NCI-H1092 treated with DMSO at 0.1 percent for 48 hours (cell line): ENCODE measurements at places on chromosomes 7 and 10.
A peak's percentile ranks its signal among the peaks of the same experiment; 100 is the strongest.

- DNase-seq, result peak; percentile 80
Measured at GRCh38 chr7:16071246-16071857, 350.0 kb downstream of the CRPPA start.

- no peak for DNase-seq
Measured at GRCh38 chr7:21722371-21722770, 179.5 kb downstream of the DNAH11 start.

GRCh38 chr7:20268824-20269223 lies 51.6 kb upstream of the MACC1 start:
- DNase-seq, result no peak

DNA sequence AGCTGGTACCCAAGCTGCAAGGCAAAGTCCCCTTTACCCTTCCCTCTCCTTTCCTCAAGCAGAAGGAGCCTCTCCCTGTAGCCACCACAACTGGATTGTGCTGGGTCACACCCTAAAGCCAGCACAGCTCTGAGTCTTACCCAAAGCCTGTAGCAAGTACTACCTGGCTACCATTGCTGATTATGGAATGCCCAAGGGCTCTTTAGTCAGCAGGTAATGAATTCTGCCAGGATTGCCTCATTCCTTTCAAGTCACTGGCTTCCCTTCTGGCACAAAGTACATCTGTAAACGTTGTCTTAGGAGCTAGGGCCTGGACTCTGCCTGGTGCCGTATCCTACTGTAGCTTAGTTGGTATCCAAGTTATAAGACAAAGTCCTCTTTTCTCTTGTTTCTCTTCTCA lies 52.0 kb downstream of the FAS start:
- DNase-seq, result no peak

DNA sequence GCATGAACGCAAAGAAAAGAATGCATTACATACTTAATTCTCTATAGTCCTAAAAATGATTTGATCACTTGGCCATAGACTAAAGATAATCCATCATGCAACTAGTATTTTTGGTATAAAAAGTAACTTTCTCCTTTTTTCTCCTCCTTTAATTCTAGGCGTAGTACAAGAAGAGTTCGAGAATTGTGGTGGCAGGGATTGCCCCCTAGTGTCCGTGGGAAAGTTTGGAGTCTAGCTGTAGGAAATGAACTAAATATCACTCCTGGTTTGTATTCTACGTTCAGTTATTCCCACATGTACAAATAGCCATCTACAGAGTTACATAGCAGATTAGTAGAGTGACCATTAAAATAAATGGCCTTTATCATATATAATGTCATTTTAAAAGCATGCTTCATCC lies 45.5 kb upstream of the HELLS start:
- no peak for DNase-seq

- DNase-seq, result peak; percentile 0
Measured at GRCh38 chr10:27783660-27784059, 38.0 kb upstream of the MKX start.

DNA sequence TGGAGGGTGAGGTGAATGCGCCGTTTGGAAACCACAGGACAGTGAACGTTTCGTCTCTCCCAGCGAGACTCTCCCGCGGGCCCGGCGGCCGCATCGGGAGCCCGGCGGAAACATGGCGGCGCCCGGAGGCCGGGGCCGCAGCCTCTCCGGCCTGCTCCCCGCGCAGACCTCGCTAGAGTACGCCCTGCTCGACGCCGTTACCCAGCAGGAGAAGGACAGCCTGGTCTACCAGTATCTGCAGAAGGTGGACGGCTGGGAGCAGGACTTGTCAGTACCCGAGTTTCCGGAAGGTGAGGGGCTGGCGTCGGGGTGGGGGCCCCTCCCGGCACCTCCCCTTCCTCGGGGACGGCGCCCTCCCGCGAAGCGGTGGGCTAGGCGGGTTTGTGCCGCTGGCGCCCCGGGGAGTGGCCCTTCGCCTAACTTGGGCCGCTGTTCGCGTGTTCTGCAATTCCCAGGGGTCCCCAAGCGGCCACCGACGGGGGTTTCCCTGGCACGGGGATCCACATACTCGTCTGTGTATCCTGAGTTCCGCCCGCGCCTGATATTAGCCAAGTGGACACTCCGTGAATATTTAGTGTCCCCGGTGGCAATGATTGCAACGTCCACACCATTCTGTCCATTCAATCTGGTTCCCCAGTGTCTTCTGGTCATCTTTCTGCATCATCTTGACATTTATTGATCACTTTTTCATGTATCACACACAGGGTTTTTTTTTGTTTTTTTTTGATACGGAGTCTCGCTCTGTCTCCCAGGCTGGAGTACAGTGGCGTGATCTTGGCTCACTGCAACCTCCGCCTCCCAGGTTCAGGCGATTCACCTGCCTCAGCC lies 514 bp downstream of the NHLRC2 start:
- peak; percentile 48 for DNase-seq

- peak; percentile 10 for DNase-seq
Measured at GRCh38 chr7:137818036-137818435, 28.7 kb downstream of the DGKI start.

DNA sequence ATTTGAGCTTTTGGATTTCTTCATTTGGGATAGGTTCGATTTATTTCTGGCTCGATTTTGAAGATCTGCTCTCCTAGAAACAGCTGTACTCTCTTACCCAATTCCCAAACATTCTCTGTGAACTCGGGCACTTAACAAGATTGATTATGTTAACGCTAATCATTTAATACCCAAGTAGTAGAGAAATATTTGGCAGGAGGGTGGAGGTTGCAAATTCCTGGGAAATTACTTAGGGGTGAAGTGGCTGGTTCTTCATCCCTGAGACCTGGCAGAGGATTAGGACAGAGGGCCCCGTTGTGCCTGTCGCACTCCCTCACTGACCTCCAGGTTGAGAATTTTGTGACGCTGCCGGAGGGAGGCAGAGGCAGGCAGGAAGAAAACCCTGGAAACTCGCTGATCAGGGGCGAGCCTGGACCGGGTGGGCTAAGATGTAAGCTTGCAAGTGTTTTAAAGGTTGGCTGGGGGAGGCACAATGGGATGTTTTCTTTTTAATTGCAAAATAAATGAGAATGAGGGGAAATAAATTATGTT lies 182.6 kb downstream of the TCF7L2 start:
- no peak for DNase-seq

- DNase-seq, result peak; percentile 34
Measured at GRCh38 chr10:101066146-101066895, 4.5 kb downstream of the KAZALD1 start.

DNA sequence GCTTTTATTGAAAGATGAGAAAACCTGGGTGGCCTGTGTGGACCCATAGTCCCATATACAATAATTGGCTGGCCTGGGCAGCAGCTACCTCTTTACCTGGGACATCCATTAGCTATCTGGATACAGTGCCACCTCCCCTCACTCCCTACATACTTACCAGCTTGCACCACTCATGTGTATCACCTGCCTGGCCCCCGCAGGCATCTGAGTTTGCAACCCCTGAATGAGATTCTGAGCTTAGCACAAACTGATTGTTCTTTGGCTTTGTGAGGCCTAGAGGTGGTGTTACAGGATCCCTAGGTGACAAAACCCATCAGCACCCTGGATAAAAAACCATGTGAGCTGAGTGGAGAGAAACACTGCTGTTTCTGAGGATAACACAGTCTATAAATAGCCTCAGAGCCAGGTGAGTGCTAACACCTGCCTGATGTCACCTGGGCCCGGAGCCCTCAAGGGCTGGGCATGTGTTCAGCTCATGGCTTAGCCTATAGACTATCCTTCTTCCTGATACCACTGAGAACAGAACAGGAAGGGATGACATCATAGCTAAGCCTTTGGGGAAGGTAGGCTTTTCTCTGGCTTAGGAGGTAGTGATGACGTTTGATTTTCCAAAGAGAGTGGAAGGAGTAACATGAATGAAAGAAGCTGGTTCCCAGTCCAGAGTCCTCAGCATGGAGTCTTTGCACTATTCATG lies 2.6 kb upstream of the PPIF start:
- DNase-seq, result peak; percentile 2

GRCh38 chr10:90314718-90315117 lies 543.1 kb downstream of the HTR7 start:
- no peak for DNase-seq

DNA sequence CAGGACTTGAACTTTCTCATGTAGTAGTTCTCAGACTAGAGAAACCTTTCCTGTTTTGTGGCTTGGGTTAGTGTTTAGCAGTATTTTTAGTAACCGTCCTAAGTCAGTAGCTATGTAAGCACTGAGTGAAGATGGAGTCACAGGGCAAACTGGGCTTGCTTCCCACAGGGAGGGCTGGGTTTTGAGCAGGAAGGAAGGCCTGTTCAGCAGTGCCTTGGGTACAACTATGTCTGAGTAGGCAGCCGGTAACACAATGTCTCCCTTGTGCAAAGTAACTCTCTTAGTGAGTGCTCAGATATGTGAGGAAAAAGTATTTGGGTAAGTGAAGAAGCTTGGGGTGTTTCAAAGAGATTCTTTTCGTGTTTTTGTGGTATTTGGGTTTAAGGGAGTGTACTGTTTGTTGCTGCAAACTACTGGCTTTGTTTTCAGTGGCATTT lies 96.4 kb downstream of the CCSER2 start:
- no peak for DNase-seq
